ENCODE measurements at places on chromosomes 1 and 21.

DNA sequence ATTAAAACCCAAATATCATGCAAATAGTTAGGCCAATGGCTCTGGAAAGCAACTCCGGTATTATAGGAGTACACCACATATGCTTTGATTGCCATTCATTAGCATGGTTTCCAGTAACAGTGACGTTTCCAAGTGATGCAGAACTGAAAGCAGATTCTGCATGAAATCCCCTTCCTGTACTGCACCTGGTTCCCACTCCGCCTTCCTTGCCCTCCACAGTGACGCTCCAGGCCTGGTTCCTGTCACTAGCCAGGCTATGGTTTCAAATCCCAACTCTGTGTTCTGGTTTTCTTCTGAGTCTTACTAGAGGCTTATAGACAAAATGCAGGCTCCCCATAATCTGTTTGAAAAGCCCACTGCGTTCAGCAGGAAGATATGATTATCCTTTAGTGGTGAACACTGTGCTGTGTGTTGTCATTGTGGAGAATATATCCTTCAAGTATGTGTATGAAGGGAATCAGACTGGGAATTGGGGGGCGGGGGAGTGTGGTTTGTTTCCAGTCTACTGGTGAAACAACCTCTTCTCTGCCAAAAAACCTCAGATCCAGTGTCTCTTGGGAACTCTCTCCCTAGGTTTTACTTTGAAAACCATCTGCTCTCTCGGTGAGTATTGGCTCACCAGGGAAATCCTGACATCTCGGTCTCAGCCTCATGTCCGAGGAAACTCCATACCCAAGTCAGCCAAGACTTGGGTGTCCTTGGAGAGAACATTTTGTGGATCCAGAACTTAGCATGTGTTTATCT lies 78.7 kb downstream of the TYW3 start:
- no peak for DNase-seq

GRCh38 chr1:1874901-1875300 lies 16.0 kb downstream of the GNB1 start:
- DNase-seq = no peak

DNA sequence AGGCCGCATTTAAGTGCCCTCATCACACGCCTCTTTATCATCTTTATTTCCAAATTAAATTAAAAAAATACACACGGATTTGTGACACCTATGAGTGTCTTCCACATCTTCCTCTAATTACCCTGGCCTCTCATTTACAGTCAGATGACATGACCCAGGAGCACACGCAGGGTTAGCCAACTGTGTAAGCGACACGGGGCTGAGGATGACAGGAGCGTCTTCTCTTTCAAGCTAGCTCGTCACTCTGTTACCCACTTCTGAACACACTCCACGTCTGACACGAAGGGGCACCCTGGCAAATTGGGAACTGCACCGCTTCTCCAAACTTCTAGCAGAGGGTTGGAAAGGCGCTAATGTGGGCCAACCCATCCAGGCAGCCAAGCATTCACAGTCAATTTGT lies 112.1 kb downstream of the SMYD2 start:
- DNase-seq = no peak

DNA sequence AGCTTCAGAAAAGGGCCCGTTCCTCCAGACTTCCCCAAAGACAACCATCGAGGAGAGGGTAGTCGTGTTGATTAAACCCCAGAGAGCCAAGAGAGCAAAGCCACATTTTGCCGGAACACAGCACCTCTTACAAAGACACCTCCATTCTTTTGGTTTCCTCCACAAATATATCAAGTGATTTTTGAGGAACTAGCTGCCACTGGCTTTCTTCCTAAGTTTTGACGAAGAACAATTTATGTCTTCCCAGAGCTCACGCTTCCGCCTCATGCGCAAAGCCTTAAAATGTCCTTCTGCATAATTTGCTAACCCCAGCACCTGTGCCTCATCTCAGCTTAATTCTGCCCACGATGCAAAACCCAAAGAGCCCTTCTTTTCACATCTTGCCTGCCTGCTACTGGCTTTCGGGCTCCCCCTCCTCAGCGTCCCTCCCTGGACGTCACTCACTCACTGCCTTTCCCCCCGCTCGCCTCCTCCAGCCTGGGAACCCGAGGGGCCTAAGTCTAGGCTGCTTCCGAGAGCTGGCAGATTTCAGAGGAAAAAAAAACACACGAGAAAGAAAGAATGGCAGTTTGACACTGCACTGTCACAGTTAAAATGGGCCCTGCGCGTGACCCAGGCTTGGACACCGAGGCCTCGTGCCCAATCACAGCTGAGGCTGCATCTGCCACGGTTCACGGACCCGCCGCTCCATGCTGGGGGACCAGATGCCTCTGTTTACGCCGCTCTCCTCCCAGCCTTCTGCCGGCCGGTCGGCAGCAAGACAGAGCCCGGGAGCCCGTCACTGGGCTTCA lies 77.6 kb upstream of the IFNAR2 start:
- no peak for DNase-seq

- no peak for DNase-seq
Observed at GRCh38 chr1:145936247-145936646, 9.0 kb upstream of the RBM8A start.

DNA sequence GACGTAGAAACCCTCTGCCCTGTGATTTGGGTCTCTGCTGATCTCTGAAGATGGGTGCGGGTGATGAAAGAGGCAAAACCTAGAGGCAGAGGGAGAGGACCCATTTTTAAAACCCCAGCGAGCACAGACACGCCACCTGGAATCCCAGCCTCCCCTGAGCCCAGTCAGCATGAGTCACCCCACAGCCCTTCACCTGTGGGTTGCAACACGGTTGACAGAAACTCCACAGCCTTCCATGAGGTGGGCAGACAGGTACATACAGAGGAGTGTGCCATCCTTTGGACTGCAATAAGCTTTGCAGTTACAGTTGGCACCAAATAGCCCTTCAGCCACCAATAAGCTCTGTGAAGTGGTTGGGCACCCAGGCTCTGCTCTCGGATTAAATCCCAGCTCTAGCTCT lies 2.1 kb upstream of the GRHL3 start:
- DNase-seq = no peak

- DNase-seq = peak; percentile 28
Observed at GRCh38 chr1:116498789-116499628, 71.8 kb downstream of the CD58 start.

DNA sequence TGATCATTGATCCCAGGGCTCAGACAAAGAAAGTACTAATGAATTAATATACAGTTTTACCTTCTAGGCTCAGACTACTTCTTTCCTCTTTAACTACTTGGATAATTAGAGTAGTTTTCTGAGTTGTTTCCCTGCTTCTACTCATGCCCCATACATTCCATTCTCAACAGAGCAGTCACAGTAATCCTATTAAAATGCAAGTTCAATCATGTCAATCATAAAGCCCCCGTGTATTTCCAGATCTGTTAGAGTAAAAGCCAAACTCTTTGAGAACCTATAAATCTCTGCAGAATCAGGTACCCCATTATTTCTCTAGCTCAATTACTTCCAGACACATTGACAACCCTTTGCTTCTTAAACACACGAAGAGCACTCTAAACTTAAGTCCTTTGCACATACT lies 242.1 kb upstream of the PRMT6 start:
- DNase-seq = no peak
